Cortex of kidney (tissue), 1 donor: ENCODE measurements at places on chromosomes 16 and 17.

DNA sequence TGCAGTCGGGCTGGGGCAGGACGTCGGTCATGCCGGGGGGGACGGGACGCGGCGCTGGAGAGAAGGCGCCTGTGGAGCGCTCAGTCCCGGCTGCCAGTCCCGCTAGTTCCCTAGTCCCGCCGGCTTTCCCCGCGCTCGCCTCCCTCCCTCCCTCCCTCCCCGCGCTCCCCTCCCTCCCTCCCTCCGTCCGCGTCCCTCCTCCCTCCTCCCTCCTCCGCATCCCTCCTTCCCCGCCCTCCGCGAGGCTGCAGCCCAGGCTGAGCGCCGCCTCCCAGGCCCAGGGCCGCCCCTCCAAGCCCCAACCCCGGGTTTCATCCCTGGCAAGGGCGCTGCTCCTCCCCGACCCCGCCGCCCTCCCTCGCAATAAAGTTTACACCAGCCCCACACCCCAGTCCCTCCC lies 34.8 kb downstream of the TIMM22 start:
- DNase-seq: no peak

- DNase-seq: no peak
Measured at GRCh38 chr17:50332196-50332595, 13.7 kb upstream of the XYLT2 start.

DNA sequence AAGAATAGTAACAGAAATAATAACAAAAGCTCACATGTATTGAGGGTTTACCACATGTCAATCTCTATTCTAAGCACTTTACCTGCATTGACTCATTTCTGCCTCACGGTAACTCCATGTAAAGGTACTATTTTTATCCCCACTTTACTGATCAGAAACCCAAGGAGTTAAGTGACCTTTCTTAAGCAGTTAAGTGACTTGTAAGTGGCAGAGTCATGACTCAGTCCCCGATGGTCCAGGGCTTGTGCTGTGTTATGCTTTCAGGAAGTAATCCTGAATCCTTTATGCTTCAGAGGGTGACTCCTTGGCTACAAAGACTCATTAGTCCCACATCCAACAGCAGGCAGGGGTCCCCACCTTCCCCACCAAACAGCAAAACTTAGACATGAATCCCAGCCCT lies 66.5 kb downstream of the MRM1 start:
- no peak for DNase-seq

- no peak for DNase-seq
Measured at GRCh38 chr17:45702666-45703266, 81.4 kb upstream of the CRHR1 start.

- no peak for DNase-seq
Measured at GRCh38 chr17:59074494-59074893, 32.2 kb downstream of the TRIM37 start.

GRCh38 chr17:29567304-29567553 lies 392 bp upstream of the ABHD15 start:
- no peak for DNase-seq

GRCh38 chr17:32211671-32212070 lies 54.0 kb upstream of the RHBDL3 start:
- DNase-seq: no peak

DNA sequence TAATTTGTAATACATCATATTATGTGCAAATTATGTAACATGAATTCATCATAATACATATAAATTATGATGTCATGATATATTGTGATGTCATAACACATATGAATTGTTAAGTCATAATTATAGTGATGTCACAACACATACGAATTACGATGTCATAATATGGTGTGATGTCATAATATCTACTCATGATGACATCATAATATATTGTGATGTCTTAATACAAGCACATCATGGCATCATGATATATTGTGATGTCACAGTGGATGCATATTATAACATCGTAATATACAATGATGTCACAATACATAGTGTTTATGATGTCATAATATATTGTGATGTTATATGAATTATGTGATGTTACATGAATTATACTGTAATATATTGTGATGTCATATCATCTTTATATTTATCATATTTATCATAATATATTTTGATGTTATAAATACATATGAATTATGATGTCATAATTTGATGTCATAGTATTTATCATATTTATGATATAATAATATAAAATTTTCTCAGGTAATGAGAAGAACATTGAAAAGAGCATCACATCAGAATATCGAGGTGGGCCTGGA lies 1793.0 kb downstream of the TP53TG3F start:
- no peak for DNase-seq

DNA sequence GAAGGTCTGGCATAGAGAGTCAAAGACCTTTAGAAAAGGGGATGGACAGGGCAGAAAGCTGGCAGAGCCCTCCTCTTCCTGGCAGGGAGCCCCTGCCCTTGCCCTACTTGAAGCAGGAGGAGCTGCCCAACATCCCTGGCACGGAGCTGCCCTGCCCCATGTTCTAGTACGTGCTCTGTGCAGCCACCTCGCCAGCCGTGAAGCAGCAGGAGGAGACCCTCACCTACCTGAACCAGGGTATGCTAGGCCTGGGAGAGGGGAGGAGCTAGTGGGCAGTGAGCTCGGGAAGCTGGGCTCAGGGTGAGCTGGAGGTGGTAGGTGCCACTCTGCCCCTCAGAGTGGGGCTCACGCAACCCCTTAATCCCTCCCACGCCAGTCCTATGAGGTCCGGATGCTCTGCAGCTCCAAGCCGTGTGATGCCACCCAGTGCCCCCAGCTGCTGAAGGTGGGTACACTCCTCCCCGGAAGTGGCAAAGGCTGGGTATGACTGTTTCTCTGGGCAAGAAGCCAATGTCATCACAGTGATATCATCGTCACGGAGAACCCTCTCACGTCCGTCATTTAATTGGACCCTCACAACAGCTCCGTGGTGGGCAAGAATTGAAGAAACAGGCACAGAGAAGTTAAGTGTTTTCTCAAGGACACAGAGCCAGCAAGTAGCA lies 12.7 kb upstream of the STAC2 start:
- DNase-seq: no peak

DNA sequence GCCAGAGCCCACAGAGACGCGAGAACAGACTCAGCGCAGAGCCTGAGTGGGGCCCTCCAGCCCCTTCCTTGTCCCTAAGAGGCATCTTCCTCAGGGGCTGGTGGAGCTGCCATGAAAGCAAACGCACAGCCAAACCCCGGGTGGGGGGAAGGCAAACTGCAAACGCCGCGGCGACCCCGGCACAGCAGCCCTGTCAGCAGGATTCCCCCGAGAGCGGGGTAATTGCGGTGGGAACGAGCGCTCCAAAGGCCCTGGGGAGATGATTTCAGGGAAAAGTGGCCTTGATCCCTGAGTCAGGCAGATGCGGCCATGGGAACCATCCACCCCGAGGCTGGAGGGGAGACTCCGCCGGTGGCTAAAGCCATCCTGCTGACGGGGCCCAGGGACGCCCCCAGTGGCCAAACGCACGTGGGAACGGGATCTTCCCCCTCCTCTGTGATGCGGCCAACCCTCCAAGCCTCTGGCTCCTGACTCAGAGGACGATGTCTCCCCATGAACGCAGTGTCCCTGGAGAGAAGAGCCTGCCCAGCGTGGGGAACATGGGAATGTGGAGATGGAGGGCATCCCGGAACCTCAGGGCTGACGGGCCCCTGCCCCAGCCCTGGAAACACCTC lies 25.1 kb downstream of the SLC7A5 start:
- no peak for DNase-seq

GRCh38 chr16:58102665-58103392 lies 26.4 kb downstream of the CFAP20 start:
- DNase-seq: no peak

DNA sequence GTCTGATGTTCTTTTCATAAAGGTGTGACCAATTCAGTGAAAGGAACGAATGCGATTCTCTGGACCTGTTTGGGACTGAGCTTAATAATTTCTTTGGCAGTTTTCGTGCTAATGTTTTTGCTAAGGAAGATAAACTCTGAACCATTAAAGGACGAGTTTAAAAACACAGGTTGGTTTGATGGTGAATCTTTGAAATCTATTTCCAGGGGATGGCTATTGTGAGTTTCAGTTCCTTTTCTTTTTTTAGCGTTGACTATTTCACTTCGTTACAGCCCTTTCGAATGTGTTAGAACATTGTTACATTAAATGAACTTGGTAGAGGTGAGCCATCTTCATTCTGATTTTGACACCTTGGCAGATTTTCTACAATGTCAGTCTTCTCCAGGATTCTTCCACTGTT lies 1.2 kb downstream of the TNFRSF17 start:
- no peak for DNase-seq

GRCh38 chr17:7789131-7789530 lies 44.9 kb upstream of the KDM6B start:
- DNase-seq: no peak

- no peak for DNase-seq
Measured at GRCh38 chr16:684961-685696, 995 bp upstream of the JMJD8 start.

DNA sequence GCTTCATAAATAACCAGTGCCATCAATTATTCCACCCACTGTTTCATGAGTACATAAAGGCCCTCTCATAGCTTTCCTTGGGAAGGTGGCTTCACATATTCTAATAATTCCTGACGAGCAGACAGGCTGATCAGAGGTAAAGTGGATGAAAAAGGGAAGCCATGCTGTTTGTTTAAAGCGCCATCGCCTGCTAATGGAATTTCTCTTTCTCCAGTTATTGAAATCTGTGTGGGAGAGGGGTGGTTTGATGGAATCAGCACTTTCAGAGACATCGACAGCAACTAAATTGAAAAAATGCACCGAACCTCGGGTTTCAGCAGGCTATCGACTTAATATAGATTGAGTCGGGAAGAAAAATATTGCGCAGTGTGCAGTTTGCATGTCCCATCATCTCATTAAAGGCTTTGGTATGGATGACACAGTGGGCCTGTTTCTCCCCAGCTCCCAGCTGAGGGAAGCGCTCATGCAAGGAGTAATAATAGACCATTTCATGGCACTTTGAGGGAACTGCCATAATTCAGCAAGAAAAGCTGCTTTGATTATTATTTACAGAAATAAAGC lies 472.1 kb downstream of the RBFOX1 start:
- DNase-seq: no peak

DNA sequence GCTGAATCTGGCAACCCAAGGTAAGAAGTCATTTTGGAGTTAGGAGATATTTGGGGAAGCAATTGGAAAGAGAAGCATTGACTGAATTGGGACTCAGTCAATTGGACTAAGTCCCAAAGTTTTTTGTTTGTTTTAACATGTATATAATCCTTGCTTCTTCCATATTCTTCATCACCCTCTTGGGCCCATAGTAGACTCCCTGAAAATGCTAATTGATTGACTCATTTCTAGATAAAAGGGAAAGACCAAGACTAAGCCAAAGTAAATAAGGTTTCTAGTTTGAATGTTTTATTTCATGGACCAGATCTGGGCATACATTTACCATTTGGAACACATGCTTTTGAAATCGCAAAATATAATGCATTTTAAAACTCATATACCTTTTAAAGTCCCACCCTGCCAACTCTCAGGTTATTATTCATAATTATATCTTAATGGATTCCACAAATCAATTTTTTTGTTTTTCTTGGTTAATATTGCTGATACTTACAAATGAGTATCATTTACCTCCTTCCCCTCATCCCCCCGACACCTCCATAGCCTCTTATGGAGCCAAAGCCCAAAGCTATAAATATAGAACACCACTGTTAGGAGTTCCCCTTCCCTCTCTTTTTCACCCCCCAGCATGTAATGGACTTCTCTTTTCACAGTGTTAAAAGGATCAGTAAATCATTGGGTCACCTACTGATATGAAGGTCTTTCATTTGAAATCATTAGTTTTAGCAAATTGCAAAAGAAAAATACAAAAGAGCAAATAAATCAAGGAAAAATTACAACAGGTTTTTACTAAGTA lies 674.0 kb upstream of the SOX9 start:
- DNase-seq: no peak

DNA sequence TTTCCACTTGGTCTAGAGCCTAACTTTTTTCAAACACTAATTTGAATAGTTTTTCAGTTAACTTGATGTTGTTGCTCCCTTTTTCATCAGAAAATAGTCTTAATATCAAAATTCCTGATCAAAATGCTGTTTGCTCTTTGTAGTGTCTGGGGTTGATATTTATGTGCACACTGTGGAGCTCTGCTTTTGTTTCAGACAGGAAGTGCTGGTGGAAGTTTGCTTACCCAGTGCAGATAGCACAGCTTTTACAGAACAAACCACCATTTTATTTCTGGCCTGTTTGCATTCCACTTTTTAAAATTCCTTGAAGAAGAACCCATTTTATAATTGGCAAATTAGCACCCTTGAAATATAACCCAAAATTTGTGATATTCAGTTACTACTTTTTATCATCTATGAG lies 125.4 kb downstream of the MRTFB start:
- no peak for DNase-seq

- no peak for DNase-seq
Measured at GRCh38 chr17:50189550-50190292, 11.7 kb downstream of the COL1A1 start.

- no peak for DNase-seq
Measured at GRCh38 chr16:57104706-57105105, 12.3 kb downstream of the CPNE2 start.

DNA sequence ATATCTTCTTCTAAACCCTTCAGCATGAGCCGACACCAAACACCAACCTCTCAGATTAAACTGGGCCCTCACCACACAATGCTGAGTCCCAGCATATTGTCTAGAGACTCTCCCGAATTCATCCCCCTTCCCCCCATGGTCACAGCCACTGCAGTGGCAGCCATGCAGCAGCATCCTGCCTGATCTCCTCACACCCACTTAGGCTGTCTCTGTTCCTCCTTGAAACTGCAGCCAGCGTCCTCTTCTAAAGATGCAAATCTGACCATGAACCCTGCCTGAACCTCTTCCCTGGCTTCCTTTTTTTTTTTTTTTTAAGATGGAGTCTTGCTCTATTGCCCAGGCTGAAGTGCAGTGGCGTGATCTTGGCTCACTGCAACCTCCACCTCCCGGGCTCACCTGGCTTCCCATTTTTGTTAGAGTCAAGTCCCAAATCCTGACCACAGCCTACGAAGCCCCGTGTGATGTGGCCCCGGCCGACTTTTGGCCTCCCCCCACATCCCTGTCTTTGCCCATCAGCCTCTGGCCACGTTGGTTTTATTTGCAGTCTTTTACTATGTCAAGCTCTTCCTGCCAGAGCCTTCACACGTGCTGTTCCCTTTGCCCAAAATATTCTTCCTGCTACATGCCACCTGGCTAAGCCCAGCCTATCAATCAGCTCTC lies 2.8 kb downstream of the FA2H start:
- DNase-seq: no peak

GRCh38 chr17:73278465-73279453 lies 17.1 kb upstream of the CPSF4L start:
- DNase-seq: no peak
